Inflammatory macrophage treated with lipopolysaccharide for 4 hours (primary cell): ENCODE measurements at places on chromosomes 16 and 17.

- DNase-seq = no peak
Observed at GRCh38 chr17:33944412-33944811, 310.7 kb upstream of the CCL2 start.

GRCh38 chr16:82368041-82368440 lies 198.0 kb upstream of the MPHOSPH6 start:
- no peak for DNase-seq

GRCh38 chr17:49063652-49064051 lies 66.5 kb downstream of the IGF2BP1 start:
- no peak for DNase-seq

DNA sequence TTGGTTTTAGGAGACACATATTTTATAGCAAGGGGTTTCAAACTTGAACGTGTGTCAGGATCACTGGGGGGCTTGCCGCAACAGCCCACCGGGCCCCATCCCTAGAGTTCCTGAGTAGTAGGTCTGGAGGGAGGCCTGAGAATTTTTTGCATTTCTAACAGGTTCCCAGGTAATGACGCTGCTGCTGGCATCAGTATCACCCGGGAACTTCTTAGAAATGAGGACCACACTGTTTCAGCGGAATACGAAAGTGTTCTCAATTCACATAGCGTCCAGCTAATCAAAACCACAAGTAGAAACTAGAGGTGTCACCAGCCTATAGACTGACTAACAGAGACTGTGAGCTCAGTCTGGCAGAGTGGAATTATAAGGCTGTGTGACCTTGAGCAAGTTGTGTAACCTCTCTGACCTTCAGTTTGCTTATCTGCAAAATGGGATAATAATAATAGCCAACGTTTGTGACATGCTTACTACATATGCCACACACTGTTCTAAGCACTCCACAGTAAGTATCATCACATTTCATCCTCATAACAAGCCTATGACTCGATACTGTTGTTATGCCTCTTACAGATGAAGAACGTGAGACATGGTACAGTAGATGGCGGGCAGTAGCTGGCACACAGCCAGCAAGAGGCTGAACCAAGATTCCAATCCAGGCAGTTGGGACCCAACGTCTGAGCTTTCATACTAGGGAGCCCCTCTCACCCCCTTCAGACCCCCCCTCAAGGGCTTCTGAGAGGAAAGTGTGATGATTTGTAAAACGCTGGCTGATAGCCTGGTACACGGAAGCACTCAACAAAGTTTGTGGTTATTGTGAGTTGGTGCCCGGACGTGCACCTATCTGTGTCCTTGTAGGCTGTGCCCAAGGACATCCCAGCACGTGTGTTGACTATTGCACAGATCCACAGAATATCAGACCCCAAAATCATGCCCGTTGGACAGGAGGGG lies 4.6 kb upstream of the ICAM2 start:
- DNase-seq = no peak

- DNase-seq = peak; percentile 47
Observed at GRCh38 chr16:8850279-8850885, 18.4 kb downstream of the CARHSP1 start.

- peak; percentile 51 for DNase-seq
Observed at GRCh38 chr16:70508752-70509151, 14.6 kb downstream of the COG4 start.
